CD4-positive, CD25-positive, alpha-beta regulatory T cell (primary cell): ENCODE measurements at places on chromosomes 3 and 15.

DNA sequence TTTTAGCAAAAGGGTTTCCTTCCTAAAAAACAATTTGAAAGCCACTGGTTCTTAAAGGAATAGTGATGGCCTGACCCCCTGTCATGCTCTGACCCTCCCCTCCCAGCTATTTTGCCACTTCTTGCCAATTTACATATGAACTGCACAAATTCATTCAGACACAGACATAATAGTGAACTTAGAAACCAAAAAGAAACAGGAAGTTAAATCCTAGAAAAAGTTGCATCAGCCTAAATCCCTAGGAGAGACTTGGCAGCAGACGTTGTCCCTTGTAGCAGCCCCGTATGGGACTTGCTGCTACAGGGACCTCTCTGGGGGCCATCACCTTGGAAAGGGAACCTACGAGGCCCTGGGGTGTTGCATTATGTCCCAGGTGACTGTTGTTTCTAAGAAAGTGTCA is 14.3 kb upstream of the PDE8A start:
- H3K27me3 ChIP-seq = peaks cover 2% of the 10 kb centered on the region
- H3K36me3 ChIP-seq = no peaks in the 10 kb centered on the region
- no peak for DNase-seq
- no peak overlapping the region for H3K4me3 ChIP-seq

- H3K27me3 ChIP-seq = peaks cover 1% of the 10 kb centered on the region
- H3K36me3 ChIP-seq = no peaks in the 10 kb centered on the region
- H3K4me3 ChIP-seq = no peak overlapping the region
- H3K27ac ChIP-seq = no peak overlapping the region
- no peaks in the 10 kb centered on the region for H3K4me1 ChIP-seq
These were observed 30.3 kb upstream of the PTX3 start for GRCh38 chr3:157406394-157406793.

GRCh38 chr15:63712828-63713520 is 115.8 kb downstream of the FBXL22 start:
- peak overlapping the region; percentile 54 for H3K4me3 ChIP-seq
- DNase-seq = peak; percentile 32
- peaks cover 54% of the 10 kb centered on the region for H3K36me3 ChIP-seq

- H3K27ac ChIP-seq = no peak overlapping the region
- H3K27me3 ChIP-seq = peaks cover 2% of the 10 kb centered on the region
- no peak for DNase-seq
- no peaks in the 10 kb centered on the region for H3K4me1 ChIP-seq
These were observed 10.9 kb upstream of the LYSMD4 start for GRCh38 chr15:99744142-99744541.

- H3K4me1 ChIP-seq = no peaks in the 10 kb centered on the region
- H3K4me3 ChIP-seq = no peak overlapping the region
- peaks cover 7% of the 10 kb centered on the region for H3K27me3 ChIP-seq
- no peaks in the 10 kb centered on the region for H3K36me3 ChIP-seq
These were observed 24.0 kb upstream of the FRMD5 start for GRCh38 chr15:44219073-44219472.

DNA sequence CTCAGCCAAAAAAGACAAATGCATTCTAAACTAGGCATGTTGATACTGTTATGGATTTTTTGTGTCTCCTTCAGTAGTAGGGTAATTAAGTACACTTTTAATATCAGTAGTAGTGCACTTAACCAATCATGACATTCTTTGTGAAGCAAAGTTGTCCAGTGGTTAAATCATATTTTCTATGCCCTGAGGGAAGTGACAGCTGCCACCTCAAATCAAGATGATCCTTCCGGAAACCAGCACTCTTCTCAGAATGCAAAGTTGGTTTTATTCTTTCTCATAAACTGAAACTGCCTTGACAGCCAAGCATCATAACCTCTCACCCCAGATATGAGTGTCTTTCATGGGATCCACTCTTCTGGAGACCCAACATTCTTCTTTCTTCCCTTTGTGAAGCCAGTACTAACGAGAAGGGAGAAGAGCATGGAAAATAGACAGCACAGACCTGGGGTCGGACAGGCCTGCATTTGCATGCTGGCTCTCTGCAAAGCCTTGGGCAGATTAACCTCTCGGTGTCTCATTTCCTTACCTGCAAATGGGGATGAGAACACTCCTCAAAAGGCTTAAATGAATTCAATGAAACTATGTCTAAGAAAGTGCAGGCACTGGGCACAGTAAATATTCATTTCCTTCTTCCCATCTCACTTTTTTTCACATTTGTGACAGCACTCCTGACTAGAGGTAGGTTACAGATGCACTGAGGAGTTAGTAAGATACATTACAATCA is 13.2 kb downstream of the AAGAB start:
- peak; percentile 81 for DNase-seq
- peaks cover 29% of the 10 kb centered on the region for H3K4me1 ChIP-seq
- H3K27me3 ChIP-seq = no peaks in the 10 kb centered on the region
